NCI-H1436 treated with DMSO at 0.1 percent for 48 hours (cell line): ENCODE measurements at places on chromosomes 16 and 17.

- DNase-seq = no peak
Measured at GRCh38 chr17:28407130-28407973, 1.3 kb upstream of the SLC46A1 start.

DNA sequence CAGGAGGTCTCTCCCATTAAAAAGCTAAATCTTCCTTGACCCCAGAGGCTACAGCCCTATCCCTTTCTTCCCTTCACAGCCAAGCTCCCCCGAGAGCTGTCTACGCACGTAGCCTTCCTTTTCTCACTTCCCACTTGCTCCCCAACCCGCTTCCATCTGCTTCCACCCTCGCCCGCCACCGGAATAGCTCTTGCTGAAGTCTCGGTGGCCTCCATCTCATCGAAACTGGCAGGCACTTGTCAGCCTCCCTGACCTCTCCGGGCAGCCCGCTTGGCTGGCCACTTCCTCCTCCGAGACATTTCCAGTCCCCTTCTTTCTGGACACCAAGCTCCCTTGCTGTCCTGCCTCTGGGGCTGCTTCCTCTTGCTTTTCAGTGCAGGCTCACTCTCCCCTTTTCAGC lies 10.7 kb upstream of the EPOP start:
- no peak for DNase-seq

GRCh38 chr17:44355642-44356099 lies 8.0 kb downstream of the FAM171A2 start:
- DNase-seq = no peak

- peak; percentile 77 for DNase-seq
Measured at GRCh38 chr16:19840524-19841110, 44.0 kb downstream of the GPRC5B start.

GRCh38 chr17:17535957-17536356 lies 39.8 kb upstream of the RASD1 start:
- DNase-seq = no peak
